Activated naive CD4-positive, alpha-beta T cell (primary cell): ENCODE measurements at places on chromosomes 7 and 10.

DNA sequence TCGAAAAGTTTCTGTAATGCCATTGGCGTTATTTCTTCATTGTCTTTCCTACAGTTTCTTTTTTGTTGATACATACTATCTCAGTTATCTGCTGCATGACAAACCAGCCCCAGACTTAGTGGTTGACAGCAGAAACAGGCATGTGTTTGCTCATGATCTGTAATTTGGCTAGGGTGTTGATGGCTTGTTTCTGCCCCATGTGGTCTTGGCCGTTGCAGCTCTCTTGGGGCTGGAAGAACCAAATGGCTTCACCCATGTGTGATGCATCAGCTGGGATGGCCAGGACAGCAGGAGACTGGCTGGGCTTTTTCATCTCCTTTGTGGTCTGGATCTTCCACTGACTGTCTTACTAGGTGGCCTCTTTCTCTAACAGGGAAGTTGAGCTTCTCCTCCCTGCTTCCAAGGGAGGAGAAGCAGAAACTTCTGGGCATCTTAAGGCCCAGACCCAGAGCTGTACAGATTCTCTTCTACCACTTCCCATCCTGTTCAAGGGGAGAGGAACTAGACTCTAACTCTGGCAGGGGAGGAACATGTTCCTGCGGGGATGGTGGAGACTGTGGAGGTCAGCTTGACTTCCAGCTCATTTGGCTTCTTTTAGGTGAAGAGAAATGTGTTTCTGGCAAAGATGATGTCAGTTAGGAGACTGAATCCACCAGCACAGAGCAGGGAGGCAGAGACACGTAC is 89.3 kb downstream of the FANK1 start:
- no peak for DNase-seq

GRCh38 chr10:1193561-1193960 is 137.4 kb downstream of the WDR37 start:
- no peak for DNase-seq

- DNase-seq = no peak
Measured at GRCh38 chr10:15856328-15857015, 3.8 kb downstream of the MINDY3 start.

DNA sequence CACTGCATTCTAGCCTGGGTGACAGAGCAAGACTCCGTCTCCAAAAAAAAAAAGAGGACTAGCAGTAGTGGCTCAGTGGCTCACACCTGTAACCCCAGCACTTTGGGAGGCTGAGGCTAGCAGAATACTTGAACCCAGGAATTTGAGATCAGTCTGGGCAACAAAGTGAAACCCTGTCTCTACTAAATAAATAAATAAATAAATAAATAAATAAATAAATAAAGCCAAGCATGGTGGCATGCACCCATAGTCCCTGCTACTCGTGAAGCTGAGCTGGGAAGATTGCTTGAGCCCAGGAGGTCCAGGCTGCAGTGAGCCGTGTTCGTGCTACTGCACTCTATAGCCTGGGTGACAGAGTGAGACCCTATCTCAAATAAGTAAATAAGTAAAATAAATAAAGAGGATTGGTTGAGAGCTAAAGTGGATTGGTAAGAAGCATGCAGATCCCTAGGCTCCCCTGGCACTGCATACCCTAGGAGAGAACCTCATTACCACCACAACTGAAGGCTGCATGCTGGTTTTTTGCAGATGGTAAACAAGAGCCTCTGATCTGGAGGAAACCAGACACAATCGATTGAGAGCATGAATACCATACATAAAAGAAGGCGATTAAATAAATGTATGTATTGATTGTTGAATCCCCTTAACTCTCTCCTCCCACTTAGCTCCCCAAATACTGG is 163.2 kb downstream of the REEP3 start:
- no peak for DNase-seq

- DNase-seq = no peak
Measured at GRCh38 chr10:7563770-7564169, 103.0 kb downstream of the ITIH5 start.

- DNase-seq = no peak
Measured at GRCh38 chr10:55495555-55495954, 694.5 kb upstream of the PCDH15 start.

- no peak for DNase-seq
Measured at GRCh38 chr10:48639632-48640031, 34.8 kb upstream of the ARHGAP22 start.

- no peak for DNase-seq
Measured at GRCh38 chr7:17036584-17036983, 154.8 kb upstream of the AGR3 start.

DNA sequence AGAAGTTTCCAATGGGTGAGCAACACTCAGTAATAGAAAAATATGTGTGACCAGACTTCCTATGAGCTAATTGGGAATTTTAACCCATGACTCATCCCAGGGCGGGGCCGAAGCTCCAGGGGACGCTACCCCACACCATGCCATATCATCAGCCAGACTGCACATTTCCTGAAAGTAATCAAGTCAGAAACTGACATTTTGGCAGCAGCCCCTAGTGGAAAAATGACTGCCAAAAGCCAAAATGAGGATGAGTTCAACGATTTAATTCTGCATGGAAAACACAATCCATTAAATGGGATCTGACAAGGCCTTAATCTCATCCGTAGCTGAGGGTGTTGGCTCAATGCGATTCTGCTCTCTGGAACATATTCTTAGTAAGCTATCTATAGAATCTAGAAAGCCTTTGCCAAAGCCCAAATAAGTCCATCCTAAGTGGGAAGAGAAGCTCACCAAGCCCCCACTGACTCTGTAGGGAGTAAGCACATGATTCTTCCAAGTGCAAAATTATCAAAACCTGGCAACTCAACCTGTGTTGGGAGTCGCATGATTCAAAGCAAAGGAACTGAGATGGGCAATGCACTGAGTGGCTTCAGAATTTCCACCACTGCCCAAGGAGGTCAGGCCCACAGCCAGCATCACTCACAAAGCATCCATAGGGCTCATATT is 93.1 kb upstream of the PDE1C start:
- no peak for DNase-seq

GRCh38 chr10:11266426-11266825 is 248.8 kb downstream of the CELF2 start:
- DNase-seq = no peak
